Hematopoietic multipotent progenitor cell treated with erythropoietin and hydrocortisone succinate and interleukin-3 and kit ligand, for 15 days (in vitro differentiated cells): ENCODE measurements at places on chromosomes 3 and 15.

DNA sequence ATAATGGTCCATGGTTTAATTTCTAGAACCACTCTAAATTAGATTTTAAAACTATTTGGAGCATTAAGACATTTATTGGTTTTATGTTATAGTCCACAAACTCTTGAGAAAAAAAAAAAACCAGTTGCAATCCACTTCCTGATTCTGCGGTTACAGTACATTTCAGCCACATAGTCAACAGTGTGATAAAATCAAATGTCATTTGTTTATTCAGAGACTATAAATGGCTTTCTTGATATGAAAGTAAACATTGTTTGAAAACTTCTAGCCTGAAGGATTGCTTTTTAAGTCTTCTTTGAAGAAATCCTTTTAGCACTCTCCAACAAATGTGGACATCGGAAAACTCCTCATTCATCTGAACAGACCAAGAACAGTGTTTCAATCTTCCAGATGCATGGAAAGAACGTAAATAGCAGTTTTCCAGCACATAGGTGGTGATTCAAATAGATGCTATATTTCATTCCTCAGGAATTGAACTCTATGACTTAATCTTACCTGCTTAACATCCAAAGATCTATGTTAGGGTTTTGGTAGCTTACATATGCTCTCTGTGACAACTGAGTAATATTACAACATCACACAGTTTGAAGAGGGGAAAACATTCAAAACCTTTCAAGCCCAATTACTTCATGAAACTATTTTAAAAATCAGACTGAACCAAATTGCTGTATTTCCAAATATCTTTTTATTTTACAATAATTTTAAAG lies 87.8 kb upstream of the UBE2E2 start:
- DNase-seq, result no peak

GRCh38 chr3:13189639-13190377 lies 116.6 kb upstream of the IQSEC1 start:
- no peak for DNase-seq

- DNase-seq, result no peak
These were observed 67.0 kb upstream of the SAMMSON start for GRCh38 chr3:69932501-69932900.

DNA sequence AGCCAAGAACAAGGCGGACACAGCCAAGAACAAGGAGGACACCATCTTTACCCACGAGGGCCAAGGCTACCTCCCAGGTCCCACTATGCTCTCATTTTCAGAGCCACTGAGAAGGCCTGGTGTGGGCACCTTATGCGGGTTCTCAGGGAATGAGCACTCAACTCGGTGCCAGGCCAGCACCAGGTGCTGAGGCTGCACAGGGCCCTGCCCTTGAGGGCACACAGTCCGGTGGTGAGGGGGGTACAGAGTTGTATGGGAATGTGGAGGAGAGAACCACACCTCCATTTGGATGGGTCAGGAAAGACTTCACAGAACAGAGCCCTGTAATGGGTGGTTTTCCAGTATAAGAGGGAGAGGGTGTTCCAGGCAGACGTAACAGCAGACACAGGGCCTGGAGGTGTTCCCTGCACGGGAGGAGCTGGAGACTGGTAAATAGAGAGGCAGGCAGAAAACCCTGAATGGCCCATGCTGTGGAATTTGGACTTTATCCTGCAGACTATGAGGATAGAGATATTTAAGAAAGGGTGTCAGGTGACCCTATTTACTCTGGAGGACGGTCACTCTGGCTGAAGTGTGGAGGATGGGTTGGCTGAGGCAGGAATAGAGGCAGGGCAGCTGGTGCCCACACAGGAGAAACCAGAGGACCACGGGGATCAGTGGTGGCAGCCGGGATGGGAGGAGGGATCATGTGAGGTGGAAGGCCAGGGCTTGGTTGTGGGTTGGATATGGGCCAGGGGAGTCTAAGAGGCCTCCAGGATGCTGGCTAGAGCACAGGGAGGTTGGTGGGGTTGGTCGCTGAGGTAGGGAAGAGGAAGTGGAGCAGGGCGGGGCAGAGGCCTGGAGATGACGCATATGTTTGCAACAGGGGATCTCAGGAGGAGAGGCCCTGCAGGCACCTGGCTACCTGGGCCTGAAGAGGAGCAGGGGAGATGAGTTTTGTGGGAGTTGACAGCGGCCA lies 34.6 kb downstream of the CRABP1 start:
- no peak for DNase-seq

- no peak for DNase-seq
These were observed 781 bp upstream of the DAG1 start for GRCh38 chr3:49469037-49469935.

DNA sequence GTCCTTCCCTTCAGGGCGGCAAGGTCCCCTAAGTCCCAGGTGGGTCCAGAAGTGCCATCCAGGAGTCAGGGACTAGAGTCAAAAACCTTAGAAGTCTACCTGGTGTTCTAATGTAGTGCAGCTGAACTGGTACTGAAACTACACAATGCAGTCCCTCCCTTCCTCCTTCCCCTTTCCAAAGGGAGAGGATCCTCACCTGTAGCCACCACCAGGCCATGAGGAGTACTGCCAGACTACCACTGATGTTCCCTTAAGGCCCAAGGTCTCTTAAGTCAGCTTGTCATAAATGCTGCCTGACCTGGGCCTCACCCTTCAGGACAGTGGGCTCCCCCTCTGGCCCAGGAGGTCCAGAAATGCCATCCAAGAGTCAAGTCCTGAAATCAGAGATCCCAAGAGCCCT lies 98.9 kb downstream of the ULK4 start:
- no peak for DNase-seq

GRCh38 chr3:97959872-97960271 lies 12.4 kb downstream of the RIOX2 start:
- no peak for DNase-seq

DNA sequence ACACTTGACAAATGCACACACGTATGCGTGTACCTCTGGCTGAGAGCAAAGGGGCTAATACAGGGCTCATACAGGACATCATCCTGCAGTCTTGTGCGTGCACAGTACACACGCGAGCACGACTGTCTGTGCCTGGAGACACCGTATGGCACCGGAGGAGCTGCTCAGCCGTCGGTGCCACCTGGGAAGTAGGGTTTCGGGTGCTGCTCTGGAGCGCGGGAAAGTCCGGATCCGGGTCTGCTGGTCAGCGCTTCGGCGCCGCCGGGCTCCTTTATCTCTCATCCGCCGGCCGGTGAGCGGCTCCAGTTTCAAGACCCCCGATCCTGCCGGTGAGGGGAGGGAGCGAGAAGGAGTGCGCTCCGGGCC lies 9.3 kb downstream of the FOXL2 start:
- DNase-seq, result no peak

GRCh38 chr3:37652851-37653250 lies 208.8 kb upstream of the CTDSPL start:
- DNase-seq, result no peak

DNA sequence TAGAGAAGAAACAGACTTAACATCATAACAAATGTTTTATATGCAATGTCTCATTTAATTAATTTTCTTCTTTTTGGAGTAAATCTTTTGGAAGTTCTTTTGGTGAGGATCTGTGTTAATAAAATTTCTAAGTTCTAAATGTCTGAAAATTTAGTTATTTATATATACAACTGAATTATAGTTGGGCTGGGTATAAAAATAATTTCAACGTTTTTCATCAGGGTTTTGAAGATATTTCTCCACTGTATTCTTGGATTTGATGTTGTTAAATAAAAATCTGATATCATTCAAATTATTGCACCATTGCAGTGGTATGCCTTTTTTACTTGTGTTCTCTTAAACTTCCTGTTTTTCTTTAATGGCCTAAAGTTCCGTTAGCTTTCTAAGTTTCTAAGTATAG lies 26.9 kb upstream of the SOX14 start:
- DNase-seq, result no peak

DNA sequence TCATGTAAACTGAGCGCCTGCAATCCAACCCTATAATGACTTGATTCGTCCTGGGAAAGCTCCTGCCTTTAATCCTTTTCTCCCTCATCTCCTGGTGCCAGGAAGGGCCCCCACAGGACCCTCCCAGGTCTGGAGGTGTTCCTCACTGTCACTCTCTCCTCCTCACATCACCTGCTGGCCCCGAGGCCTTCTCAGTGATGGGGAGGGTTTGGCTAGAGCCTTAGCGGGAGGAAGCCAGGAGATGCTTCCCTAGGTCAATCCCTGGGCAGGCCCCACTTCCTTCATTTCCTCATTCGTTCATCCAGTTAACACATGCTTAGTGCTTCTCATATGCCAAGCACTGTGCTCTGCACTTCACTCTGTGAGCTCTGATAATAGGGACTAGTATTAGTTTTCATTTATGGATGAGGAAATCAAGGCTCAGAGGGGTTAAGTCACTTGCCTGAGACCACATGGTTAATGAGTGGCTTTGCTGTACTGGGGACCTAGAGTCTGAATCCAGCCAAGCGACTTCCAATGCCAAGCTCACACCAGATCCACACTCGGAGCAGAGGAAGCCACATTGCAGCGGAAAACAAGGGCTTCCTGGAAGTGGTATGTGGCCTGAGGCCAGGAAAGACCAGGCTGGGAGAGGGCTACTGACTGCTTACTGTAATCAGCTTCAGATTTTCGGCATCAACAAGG lies 50.3 kb upstream of the CHRNB4 start:
- DNase-seq, result no peak

DNA sequence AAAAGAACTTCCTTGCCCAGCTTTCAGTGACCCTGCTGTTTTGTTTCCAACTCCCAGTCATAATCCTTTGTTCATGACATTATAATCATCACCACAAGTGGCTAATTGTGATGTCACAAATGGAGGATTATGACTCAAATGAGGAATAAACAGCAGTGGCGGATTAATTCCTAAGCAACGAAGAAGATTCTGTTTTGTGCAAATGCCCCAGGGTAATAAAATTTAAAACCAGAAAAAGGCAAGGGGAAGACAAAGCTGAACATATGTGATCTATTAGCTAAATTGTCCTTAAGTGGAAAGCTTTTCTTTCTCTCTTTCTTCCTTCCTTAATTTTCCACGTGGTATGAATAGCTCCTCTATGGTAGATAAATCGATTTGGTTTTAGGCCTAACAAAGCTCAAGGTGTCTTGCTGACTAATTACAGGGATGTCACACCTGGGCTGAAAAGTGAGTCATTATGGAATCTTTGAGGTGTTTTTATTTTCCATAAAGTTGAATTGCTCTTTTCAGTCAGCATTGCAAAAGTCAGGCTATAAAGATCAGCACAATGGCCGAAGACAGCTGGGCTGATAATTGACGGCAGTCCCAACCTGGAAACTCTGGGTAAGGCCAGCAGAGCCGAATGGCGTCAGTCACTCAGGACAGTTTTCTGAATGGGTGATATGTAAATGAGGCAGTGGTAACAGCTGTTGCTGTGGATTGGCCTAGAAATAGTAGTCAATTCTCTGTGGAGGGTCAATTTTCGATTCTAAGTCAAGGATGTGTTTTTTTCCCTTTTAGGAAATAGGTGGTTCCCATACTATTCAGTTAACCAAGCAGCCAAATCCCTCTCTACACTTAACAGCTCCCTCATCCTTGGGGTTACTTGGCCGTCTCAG lies 121.5 kb downstream of the PTPRG start:
- DNase-seq, result no peak

- no peak for DNase-seq
These were observed 15.9 kb downstream of the COMMD2 start for GRCh38 chr3:149736175-149736952.

- DNase-seq, result no peak
These were observed 23.3 kb downstream of the IREB2 start for GRCh38 chr15:78461171-78461888.

DNA sequence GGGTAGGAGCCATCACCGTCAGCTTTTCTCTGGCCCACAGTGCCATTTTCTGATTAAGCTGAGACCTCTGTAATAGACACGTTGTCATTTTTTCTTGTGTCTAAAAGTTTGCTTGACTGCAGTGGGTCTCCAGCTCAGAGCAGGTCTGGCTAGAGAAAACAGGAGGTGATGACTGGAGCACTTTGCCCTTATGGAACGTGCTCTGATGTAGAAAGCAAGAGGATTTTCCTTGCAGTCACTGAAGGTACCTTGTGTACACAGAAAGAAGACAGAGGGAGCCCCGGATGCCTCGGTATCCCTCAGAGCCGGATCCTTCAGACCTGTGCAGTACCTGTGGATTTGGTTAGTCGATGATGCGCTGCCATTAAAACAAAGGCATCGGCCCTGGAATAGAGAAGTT lies 76.2 kb downstream of the IGF1R start:
- no peak for DNase-seq

- DNase-seq, result no peak
These were observed 135.5 kb upstream of the ZPLD1 start for GRCh38 chr3:102299125-102299877.

GRCh38 chr3:60048447-60048848 lies 998.6 kb upstream of the CFAP20DC start:
- DNase-seq, result no peak

DNA sequence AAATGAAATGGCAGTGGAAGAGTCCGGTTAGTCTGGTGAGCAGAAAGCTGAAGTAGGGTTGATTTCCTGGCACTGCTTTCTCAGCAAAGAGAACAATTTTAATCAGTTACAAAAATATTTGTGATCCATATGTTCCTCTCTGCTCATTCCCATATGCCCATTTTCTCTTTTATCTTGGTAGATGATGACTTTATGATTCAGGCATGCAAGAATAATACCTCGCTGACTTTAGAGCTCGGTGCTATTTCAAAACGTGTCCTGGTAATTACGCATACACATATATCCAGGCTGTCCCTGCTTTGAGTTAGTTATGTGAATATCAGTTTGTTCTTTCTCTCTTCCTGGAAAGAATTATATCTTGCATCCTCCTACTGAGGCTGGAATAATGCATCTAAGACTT lies 38.5 kb downstream of the ARPP21 start:
- no peak for DNase-seq

- no peak for DNase-seq
These were observed 62.7 kb upstream of the NR2C2 start for GRCh38 chr3:14884665-14885064.

GRCh38 chr3:112074616-112075497 lies 11.3 kb upstream of the C3orf52 start:
- DNase-seq, result no peak

- DNase-seq, result peak; percentile 73
These were observed 5.8 kb upstream of the DIS3L start for GRCh38 chr15:66287461-66288057.

DNA sequence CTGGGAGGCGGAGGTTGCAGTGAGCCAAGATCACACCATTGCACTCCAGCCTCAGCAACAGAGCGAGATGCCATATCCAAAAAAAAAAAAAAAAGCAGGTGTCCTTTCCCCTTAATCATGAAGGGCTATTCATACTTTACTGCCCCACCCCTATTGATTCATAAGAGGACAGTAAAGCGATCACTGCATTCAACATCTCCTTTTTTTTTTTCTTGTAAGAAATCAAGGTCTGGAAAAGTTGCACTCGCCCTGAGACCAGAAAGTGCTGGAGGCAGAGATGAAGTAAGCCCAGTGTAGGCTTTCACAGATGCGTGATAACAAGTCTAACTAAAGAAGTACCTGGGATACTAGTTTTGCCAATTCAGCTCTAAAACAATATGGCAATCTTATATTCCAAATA lies 24.2 kb downstream of the B3GNT5 start:
- no peak for DNase-seq
